ENCODE measurements at places on chromosomes 7 and 10.

DNA sequence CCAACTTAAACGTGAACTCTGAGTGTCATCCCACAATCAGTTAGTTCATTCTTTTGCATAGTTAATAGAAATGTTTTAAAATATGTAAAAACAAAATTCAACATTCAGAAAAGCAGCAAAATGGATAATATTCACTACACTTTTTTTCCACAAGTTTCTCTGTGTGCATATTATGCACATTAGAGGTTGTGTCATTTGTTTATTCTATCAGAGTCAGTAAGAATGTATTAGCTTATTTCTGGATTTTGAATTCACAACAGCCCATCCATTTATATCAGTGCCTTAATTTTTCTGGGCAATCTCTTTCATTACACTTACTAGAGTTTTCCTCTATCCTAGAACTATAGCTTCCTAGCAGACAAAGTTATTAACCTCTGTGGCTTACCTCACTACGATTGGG lies 432.7 kb upstream of the SEMA3A start:
- DNase-seq = no peak

DNA sequence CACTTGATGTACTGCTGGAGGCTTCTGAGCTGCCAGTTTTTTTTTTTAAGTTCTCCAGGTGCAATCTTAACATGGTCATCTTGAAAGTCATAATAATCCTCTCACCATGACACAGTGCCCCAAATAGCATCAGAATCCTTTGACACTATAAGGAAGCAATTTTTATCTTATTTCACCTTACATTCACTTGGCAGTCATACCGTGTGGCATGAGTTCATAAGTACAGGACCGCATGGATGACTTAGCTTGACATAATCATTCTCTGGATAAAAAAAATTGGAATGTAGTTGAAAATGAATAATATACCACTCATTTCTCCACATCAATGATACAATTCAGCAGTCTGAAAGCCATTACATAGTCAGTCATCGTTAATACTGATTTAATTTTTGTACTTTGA lies 25.6 kb upstream of the TMEM196 start:
- DNase-seq = no peak

DNA sequence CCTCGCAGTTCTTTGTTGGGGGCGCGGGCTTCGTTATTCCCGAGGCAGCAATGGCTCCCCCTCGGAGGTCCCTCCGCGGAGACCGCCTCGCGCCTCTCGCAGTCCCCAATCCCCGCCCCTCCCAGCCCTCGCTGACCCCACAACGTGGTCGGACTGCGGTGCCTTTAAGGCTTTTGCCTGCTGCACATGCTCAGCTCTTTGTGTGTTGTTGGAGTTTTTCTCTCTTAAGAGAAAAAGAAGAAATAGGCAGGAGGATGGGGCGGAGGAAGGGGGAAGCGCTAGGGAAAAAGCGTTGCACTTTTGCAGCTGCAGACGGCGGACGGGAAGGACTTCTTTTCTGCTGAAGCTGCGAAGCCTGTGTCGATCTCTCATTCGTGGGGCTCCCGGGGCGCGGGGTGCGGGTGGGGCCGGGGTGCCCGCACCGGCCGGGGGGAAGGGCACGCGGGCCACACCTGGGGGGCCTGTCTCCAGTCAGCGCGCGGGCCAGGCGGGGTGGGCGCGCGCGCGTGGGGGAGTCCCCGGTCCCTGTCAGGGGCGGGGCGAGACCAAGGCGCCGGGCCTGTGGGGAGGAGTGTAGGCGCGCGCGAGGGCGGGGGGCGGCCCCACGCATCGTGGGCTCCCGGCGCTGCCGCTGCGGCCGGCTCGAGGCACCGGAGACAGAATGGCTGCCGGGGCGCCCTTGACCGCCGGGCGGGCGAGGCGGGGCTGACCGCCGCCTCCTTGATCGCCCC lies 445 bp upstream of the ATRNL1 start:
- DNase-seq = no peak

DNA sequence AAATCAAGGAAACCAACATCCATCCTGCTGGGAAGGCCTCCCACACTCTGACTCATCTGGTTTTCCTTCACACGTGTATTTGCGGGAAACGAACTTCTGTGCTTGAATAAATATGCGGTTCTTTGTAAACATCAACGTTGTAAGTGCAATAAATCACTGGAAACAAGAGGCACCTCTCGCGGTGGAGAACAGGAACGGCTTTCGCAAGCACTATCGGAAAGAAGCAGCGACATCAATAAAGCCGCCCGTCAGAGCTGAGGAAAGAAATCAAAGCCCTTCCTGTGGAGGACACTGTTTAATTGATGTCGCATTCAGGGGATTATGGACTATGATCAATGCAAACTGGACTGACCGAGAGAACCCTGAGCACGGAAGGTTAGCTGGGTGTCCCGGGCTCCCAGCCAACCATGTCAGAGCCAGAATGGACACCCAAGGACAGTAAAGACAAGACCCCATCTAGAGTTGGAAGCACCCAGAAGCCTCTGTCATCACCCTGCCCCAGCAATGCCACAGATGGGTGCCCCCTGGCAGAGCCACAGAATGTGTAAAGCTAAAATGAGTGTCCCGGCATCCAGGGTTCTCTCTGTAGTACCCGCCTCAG lies 37.6 kb downstream of the OAT start:
- no peak for DNase-seq

DNA sequence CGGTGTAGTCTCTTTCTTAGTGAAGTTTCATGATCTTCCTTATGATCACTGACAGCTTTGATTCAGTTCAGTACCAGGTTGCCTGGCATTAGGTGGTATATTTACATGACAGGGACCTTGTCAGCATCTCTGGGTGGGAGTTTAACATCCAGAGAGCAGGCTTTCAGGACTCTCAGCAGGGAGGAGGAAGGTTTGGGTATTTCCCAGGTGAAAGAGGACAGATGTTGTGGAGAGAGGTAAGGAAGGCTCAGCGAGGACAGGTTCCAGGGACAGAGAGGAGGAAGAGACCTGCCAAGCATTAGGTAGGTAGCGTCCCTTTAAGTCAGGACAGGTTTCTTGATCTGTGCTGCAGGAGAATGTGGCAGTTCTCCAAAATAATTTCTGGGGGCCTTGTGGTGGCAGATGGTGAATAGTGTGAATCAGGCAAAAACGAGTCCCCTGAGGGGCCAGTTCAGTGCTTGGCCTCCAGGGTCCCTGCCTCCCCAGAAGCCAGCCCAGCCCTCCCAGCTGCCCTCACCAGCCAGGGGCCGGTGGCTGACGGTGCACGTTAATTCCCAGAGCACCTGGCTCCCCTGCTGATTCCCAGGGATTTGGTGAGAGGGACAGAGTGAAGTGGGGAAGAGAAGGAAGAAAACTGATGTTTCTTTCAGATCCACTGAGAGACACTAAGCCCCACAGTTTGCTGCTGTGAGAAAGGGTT lies 82.0 kb downstream of the VWC2 start:
- DNase-seq = no peak

- DNase-seq = no peak
Observed at GRCh38 chr10:12733271-12733670, 268.2 kb downstream of the CCDC3 start.

All from stimulated activated CD8-positive, alpha-beta memory T cell treated with anti-CD3 and anti-CD28 coated beads, Interleukin-15, amount 100 ng/mL, for 48 hours (primary cell).